ENCODE measurements at places on chromosomes 5 and 9.

- no peak for DNase-seq
Observed at GRCh38 chr5:11504886-11505193, 399.4 kb downstream of the CTNND2 start.

- DNase-seq, result no peak
Observed at GRCh38 chr5:139904566-139904815, 108.9 kb downstream of the PSD2 start.

- DNase-seq, result no peak
Observed at GRCh38 chr9:128552744-128553440, 505 bp downstream of the SPTAN1 start.

- no peak for DNase-seq
Observed at GRCh38 chr5:372996-373709, 51.6 kb downstream of the AHRR start.

DNA sequence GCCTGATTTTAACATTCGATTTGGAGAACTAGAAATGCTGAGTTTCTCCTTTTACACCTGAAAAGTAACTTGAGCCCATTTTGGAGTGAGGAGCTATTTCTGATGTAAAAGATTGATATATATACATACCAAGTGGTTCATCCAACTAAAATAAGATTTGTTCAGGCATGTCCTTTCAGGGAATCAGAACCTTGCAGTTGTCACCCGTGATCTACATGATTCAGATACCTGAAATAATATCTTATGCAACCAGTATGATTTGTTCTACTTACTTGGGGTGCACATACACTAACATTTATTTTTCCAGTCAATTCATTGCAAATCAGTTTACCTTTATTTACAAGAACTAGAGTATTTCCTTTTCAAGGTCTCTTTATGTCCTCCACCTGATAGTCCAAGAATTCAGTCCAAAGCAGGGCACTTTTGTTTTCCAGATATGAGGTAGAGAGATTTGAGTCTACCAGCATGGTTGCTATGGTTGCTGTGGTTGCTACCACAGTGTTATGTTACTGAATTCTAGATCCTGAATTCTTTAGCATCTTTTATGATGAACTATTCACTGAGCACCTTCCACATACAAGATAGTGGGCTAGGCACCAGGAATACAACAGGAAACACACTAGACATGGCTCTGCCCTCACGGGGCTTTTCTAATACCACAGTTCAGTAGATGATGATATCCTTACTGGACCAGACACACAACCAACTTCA is 49.3 kb downstream of the CCL28 start:
- DNase-seq, result no peak

- DNase-seq, result no peak
Observed at GRCh38 chr9:70079417-70080037, 35.9 kb downstream of the MAMDC2 start.

DNA sequence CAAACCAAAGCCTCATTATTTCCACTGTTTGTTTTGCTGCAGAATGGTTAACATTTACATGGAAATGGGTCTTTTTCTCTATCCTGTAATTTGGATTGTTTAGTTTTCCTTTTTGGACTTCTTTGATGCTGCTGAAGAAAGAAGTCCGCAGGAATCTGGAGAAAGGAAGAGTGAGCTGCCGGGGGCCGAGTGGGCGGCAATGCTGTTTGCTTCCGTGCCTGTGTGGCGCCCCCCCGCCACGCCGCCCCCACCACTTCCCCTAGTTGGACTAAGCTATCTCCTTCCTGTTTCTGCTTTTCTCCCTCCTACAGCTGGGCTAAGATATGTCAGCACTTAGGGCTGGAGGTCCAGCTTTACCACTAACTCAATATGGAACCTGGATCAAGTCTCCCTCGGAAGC is 39.7 kb downstream of the ACTL7B start:
- no peak for DNase-seq

GRCh38 chr9:128280084-128280622 is 4.1 kb downstream of the SWI5 start:
- no peak for DNase-seq

- DNase-seq, result no peak
Observed at GRCh38 chr9:35533398-35533797, 43.5 kb downstream of the RUSC2 start.

DNA sequence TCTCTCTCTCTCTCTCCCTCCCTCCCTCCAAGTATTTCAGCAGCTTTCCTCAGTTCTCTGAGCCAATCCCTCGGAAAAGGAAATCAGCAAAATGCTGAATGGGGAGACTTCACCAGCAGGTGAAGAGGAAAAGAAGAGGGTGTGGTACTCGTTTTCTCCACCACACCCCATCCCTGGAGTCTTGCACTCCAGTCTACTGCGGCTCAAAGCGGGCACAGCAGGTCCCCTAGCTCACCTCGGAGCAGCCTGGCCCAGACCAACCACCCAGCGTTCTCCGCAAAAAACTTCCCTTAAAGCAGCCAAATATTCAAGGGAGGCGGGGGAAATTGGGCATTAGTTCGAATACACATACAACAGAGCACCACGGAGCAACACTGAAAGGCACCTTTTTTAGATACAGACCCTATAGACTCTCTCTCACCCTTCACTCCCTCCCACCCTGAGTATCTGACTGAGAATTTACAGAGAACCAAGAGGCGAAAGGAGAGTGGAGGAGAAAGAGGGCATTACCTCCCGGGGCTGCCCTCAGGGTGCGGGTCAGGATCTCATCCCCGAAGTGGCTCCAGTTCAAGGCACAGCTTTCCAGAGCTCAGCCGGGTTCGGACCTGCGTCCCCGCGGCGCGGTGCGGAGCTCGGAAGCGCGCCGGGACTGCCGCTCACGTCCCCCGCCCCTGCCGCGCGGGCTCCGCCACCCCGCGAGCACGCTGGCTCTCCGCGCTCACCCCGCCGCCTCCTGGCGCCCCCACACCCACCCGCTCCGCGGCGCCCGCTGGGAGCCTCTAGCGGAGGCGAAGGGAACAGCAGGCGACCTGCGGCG is 1638.5 kb upstream of the C9orf72 start:
- DNase-seq, result no peak

GRCh38 chr5:31113666-31114350 is 79.7 kb upstream of the CDH6 start:
- DNase-seq, result no peak

GRCh38 chr9:128298535-128299482 is 22.7 kb downstream of the SWI5 start:
- no peak for DNase-seq

DNA sequence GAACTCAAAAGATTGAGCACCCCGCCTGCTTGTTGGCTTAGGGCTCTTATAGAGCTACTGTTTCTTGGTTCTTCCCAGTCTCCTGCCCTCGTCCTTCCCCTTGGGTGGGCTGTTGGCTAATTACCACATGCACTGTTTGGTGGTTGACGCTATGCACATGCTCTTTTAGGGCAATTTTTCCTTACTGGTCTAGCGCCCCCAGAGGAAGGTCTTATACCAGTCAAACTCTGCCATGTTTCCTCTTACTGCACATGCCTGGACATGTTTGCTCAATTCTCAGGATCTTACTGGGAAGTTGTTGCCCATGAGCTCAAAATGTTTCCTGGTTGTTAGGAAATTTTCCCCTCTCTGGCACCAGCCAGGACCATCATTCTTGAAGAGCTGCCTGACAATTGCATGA is 101.9 kb downstream of the SLC28A3 start:
- DNase-seq, result no peak

- DNase-seq, result no peak
Observed at GRCh38 chr9:135924628-135925338, 17.4 kb upstream of the CAMSAP1 start.

DNA sequence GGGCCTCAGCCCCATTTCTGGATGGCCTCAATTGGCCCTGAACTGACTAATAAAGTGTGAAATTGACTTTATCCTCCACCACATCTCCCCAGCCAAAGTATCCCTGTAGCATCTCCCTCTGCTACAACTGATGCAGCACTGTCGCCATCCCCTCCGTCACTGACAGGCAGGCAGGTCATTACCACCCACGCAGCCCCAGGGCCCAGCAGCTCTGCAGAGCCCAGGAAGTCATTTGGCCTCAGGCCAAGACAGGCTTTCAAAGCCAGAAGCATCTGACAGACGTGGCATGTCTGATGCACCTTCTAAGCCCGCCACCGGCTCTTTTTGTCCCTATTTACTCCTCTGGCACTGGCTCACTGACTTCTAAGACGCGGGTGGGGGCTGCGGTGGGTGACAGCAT is 65.3 kb downstream of the ARHGEF37 start:
- no peak for DNase-seq

DNA sequence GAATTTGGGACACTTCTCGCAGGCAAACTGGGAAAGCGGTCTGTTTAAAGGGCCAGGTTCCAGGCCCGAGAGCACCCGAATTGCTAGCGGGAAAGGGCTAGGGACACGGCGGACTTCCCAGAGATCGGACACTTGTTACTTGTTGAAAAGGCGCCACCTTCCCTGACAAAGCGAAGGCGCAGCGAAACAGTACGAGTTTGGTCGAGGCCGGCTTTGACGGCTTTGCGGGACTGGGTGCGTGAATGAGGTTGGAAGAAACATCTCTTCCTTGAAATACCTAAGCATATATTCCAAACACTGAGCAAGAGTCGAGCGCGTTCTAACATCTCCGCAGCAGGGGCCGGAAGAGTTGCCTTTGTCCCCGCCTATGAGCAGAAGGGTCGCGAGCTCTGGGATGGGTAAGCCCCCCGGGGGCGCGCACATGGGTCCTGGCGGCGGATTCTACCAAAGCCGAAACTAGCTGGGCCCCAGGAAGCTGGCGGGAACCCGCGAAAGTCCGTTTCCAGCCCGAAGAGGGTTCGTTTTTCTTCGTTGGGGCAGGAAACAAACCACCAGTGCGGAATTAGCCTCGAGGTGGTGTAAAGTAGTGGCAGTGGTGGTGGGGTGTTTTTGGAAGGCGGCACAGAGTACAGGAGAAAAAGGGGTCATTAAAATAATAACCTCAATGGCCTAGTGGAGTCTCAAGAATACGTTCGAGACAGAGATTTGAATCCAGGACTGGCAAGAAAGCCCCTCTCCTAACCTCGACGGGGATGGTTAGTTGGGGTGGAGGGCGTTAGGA is 1.5 kb downstream of the GDNF start:
- no peak for DNase-seq

GRCh38 chr5:125865166-125865815 is 557.9 kb upstream of the GRAMD2B start:
- DNase-seq, result no peak

DNA sequence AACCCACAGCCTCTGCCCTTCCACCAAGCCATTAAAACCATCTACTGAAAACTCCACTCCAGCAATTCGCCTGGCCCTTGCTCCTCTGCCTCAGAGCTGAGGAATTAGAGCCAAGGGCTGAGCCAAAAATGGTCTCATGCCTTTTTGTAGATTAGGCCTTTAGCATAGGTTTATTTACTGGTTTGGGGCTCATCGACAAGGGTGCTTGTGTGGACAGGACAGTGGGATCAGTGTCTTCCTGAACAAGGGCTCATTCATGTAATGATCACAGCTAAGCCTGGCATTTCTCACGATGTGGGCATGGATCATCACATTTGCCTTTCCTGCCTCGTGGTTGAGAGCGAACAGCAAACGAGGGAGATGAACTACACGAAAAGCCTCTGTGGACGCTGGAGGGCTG is 59.2 kb upstream of the PHF24 start:
- DNase-seq, result no peak

DNA sequence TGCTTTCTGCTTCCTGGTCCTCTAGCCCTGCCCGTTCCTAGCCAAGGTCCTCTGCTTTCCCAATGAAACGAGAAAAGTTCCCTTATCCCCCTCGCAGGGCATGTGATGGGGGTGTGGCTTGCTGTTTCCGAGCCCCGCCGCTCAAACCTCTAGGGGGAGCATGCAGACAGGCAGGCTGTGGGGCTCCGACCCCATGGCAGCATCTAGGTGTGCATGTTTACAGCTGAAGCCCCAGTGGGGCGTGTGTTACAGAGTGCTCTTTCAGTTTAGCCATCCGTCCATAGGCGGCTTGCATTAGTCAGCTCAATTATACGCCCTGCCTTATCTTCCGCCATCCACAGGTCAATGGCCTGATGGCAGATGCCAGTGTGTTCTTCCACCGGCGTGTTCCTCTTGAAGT is 48.3 kb upstream of the SPATA31E1 start:
- DNase-seq, result no peak

DNA sequence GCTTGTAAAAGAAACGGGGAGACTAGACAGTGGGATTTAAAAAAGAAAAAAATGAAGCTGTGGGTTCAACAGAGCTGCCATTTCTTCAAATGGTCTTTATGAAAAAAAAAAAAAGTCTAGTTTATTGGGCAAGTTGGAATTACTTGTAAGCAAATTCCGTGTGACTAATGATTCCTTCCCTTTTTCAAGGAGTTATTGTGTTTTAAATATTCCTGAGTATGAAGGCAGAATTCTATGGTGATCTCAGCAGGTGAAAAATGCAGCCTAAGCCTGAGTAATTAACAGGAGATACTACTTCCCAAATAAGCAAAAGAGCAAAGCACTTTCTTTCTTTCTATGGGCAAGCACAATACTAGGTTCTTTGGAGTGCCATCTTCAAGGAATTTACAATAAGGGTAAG is 481.9 kb downstream of the ZNF608 start:
- no peak for DNase-seq

DNA sequence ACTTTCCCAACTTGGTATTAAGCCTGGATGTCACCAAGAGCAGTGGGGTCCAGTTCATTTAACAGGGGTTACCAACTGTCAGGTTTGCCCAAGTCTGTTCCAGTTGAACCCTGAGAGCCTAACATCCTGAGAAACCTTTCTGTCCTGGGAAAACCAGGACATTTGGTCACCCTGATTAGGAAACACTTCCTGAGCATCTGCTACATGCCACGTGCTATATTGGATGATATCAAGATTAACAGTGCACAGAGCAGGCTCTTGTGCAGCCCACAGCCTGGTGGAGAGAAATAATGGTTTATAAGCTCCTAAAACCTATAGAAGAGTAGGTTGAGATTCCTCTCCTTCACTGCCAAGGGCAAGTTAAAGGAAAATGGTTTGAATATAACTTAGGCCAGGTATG is 102.9 kb upstream of the RAD23B start:
- DNase-seq, result no peak

DNA sequence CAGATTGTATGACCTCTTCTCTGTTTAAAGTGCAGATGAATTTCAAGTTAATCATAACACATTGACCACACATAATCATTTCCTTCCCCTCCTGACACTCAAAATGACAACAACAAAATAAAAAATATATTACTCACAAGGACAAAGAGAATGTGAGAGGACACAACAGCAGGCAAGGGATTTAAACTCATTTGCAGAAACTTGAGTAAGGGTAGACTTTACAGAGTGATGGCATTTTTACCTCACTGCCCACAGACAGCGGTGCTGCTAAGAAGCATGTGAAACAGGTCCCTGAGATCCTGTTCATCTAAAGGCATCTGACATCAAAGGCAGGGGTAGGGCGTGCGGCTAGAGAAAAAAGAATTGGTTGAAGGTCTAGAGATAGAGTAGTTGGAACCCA is 99.0 kb downstream of the TRIM36 start:
- no peak for DNase-seq

- DNase-seq, result no peak
Observed at GRCh38 chr5:17690473-17690872, 56.2 kb downstream of the TAF11L14 start.

GRCh38 chr9:127450243-127450760 is 904 bp downstream of the RPL12 start:
- DNase-seq, result no peak

GRCh38 chr5:133877351-133878235 is 90.8 kb downstream of the C5orf15 start:
- no peak for DNase-seq
